ENCODE measurements at places on chromosomes 6 and 20.

DNA sequence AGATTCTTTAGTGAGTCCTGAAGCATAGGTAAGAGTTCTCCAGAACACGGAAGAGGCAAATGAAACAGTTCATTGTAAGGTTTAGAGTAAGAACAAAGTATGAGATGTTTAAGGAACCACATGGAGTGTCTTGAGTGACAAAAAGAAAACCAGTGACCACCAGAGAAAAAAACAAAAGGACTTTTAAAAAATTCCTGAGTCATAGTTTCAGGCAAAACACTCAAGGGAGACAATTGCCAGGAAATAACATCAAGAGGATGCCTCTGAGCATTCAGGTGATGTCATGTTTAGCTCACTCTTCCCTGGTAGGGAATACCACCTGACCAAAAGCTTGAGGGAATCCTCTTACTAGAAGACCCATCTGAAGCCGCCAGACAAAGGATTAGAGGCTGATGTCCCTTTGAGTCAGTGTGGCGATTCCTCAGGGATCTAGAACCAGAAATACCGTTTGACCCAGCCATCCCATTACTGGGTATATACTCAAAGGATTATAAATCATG lies 110.3 kb downstream of the COL19A1 start:
- DNase-seq = no peak

GRCh38 chr6:4139272-4139671 lies 3.9 kb upstream of the ECI2 start:
- no peak for DNase-seq

- no peak for DNase-seq
Observed at GRCh38 chr20:13212750-13213149, 8.3 kb upstream of the ISM1 start.

GRCh38 chr6:17423026-17423425 lies 29.6 kb downstream of the CAP2 start:
- no peak for DNase-seq

DNA sequence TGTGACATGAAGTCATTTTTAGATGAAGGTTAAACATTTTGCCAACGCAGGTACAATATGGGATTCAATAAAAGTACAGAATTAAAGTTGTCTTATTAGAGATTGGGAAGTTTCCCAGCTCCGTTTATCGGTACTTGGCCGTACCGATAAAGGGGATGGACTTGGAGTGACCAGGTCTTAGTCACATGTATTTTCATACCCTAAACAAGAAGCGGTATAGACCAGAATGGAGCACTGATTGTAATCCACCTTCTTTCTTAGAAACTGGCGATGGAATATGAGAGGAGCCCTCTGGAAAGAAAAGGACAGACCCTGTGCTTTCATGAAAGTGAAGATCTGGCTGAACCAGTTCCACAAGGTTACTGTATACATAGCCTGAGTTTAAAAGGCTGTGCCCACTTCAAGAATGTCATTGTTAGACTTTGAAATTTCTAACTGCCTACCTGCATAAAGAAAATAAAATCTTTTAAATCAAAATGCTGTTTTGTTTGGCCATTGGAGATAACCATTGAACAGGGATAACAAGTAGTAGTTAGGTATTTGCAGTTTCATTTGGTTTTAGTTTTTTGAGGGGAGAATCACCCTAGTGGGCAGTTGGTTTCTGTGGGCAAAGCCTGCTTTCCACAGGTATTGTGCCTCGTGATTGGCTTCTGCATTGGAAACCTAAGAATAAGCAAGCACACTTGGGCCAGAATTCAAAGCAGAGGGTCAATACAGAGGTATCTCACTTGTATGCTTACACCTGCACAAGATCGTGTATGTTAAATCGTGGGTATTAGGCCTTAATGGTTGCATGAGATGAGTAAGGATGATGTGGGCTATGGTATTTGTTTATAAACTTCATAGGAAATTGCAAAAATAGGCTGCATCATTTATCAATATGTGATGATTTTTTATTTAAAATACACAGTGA lies 11.2 kb upstream of the ZNFX1 start:
- no peak for DNase-seq

- DNase-seq = no peak
Observed at GRCh38 chr6:33616913-33617312, 4.2 kb upstream of the ITPR3 start.

DNA sequence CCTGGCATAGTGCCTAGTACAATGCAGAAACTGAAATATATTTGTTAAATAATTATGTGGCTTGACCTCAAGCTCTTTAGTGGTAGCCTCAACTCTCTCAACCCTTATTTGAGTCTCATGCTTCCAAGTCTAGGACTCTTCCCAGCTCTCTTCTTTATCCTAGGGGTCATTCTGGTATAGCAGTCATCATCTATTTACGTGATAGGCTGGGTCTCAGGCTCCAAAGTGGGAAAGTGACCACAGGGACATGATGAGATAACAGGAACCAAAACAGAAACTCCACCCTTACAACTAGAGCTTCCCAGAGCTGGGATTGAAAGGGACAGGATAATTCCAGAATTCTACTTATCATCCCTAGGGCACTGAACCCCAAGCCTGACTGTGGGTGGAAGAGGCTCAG lies 17.7 kb upstream of the MAP3K7 start:
- DNase-seq = no peak

- no peak for DNase-seq
Observed at GRCh38 chr6:168388641-168389633, 52.0 kb upstream of the SMOC2 start.

- DNase-seq = no peak
Observed at GRCh38 chr6:133980168-133980567, 27.1 kb downstream of the TBPL1 start.

GRCh38 chr20:50056951-50057713 lies 55.8 kb downstream of the UBE2V1 start:
- DNase-seq = no peak

GRCh38 chr6:163944897-163945296 lies 530.4 kb downstream of the QKI start:
- no peak for DNase-seq

DNA sequence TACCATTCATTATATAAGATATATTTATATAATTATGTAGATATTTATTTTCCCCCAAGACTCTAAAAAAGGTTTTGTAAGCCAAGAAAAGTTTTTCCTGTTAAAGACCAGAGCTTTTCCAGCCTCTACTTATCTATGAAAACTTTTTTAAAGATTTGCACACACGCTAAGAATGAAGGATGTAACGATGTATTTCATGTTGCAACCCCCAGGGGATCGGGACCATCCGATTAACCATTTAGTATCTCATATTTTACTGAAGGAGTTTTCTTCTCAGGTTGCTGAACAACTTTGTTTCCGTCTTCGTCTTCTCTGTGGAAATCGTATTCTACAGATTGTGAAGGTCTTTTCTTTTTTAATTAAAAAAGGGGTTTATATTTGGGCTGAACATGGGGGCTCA lies 70.0 kb upstream of the SASH1 start:
- DNase-seq = no peak

DNA sequence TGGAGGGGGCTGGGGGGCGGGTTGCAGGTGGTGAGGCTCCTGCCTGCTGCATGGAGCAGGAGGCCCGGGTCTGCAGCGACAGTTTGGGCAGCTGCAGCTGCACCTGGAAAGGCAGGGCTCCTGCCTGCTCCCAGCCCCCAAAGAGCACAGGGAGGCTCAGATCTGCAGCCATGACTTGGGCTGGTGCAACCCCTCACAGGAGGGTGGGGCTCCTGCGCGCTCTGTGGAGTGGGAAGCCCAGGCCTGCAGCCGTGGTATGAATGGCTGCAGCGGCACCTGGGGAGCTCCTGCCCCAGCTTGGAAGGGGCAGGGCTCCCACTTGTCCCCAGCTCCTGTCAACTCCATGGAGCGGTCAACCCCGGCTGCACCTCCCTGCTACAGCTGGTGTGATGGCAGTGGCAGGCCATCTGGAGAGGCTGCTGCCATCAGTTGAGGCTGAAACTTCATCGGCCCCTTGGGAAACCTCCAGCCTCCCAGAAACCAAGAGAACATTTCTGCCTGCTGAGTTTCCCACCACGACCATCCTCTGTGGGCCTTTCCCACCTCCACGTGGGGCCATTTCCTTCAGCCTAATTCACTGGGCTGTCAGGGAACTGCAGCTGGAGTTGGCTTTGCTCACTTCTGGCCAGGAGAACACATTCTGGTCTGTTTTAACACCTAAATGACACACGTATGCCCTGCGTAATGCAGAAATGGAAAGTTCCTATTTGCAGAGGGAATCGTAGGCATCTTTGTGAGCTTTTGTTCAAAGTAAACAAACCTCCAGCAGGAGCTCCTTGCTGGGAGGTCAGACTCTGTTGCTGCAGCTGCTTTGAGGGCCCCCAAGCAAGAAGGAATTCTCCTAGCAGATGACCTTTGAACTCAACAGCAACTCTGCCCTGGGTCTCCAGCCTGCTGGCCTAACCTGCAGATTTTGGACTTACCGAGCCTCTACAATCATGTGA lies 429.0 kb downstream of the PREX1 start:
- no peak for DNase-seq

- no peak for DNase-seq
Observed at GRCh38 chr6:30914854-30915590, 984 bp downstream of the VARS2 start.

GRCh38 chr6:31630177-31630934 lies 9.8 kb downstream of the PRRC2A start:
- DNase-seq = no peak

DNA sequence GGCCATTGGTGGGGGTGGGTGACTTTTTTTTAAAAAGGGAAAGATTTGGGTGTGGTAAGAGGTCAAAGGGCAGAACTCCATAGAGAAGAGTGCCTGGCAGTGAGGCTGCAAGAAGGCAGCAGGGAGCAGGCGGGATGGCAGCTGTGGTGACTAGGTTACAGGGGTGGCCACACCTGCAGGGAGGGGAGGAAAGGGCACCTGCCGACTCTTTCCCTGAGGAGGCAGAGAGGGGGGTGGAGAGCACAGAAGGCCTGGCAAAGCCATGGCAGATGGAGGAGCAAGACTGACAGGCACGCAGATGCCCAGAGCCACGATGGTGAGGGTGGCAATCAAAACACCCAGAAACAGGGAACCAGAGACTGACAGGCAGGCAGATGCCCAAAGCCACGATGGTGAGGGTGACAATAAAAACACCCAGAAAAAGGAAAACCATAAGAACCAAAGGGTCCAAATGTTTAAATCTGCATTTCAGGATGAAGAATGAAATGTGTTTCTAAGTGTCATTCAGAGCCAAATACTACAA lies 19.3 kb downstream of the CST7 start:
- no peak for DNase-seq

DNA sequence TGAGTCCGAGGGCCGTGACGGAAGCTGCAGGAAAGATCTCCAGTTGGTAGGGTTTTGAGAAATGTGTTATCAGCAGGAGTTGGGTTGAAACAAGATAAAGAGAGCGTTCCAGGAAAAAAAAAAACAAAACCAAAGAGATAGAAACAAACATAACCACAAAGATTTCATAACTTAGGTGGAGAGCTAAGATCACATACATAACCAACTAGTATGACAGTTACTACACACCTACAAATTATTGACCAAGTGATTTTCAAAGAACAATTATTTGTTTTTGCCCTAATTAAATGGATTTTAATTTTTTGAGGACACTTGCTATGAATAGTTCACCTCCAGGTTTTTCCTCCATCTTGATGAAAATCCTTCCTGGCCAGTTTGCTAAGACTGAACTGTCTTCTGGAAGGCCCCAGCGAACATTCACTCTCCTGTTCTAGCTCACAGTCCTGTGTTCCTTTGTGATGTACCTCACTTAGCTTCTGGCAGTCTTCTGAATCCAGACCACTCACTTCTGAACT lies 69.4 kb downstream of the SNX9 start:
- DNase-seq = no peak

- DNase-seq = peak; percentile 57
Observed at GRCh38 chr6:36912586-36912985, 26.8 kb downstream of the C6orf89 start.

DNA sequence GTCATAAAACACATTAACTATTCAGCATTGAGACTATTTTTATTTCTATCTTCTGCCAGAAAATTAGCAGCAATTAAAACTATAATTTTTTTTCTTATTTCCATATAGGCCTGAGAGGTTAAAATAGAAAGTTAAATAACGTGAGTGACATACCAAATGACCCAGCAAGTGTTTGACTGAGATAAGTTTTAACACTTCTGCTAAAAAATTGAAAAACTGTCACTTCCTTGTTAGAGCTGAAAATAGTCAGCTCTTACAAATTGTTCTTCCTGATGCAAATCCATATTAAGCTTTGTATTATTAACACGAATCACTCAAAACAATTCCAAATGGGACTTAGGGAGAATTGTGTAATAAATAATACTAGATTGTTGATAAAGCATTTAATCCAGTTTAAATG lies 26.5 kb upstream of the STX11 start:
- DNase-seq = no peak

DNA sequence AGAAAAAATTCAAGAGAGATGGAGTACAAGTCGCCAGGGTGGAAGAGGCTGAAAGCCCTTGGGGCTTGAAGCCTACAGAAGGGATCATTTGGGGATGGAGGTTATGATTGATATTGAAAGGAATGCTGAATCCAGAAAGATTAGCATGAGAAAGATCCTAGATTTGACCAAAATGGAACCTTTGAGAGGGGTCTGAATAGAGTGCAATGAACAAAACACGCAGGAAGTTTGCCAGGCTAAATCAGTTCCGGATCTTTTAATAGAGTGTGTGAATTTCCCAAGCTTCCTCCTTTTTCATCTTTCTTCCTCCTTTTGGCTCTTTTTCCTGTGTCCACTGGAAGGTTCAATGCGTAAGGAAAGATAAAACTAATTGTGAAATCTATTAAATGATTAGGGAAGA lies 15.3 kb downstream of the IPCEF1 start:
- DNase-seq = no peak

DNA sequence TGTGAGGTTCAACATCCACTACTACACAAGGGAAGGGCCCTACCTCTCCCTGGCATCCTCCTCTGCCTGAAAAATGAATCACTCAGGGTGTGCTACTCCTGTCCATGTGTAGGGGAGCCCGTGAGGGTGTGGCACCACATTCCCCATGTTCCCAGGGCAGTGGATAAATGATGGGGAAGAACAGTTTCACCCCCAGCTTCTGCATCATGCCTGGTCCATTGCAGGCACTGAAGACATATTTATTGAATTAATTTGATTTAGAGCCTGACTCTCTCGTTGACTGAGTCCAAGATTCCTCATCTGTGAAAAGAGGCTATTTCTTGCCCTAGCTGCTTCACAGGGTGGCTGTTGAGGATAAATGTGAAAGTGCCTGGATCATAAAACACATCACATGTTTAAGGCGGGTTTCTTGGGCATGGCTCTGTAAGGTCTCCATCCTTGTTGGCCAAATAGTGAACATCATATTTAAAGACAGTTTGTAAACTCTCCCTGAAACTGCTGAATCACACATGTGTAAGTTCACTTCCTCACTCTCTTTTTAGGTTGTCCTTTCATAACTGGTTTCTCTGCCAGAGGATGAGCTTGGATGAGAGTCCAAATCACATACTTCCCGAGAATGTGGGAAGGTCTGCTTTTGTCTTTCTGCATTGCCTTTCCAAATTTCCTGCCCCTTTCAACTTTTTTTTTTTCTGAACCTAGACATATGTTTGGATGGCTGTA lies 79.7 kb upstream of the FYN start:
- DNase-seq = no peak

- no peak for DNase-seq
Observed at GRCh38 chr20:17507032-17507431, 24.1 kb downstream of the BFSP1 start.

- DNase-seq = no peak
Observed at GRCh38 chr6:111553580-111553979, 52.1 kb downstream of the TRAF3IP2 start.
